ENCODE measurements at places on chromosomes 1 and 21.

DNA sequence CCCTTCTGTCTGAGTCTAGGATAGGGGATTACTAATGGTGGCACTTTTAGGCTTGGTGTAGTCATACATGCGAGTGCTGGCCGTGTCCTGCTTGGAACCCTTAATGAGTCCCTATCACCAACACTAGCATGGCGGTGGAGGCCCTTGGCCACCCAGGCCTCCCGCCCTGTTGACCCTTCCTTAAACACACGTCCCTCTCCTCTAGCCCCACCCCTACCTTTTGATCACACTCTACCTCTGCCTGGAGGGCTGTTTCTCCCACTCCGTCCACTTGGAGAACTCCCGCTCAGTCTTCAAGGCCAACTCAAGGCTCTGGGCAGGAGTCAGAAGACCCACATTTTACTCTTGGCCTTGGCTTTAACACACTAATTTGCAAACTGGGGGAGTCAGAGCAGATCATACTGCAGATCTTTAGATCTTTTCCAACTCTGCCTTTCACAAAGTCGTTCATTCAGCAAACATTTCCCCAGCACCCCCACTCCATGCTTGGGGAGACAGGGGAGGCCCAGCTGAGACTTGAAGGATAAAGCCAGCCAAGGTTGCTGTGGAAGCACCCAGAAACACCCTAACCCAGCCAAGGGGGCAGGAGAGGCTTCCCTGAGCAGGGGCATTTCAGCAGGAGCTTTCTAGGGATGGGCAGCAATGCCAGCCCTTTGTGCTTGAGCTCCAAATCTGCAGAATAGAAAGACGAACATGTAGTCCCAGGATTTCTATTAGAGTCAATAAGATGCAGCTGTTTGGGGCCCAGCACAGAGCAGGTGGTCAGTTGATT lies 1.9 kb downstream of the PODN start:
- DNase-seq, result no peak

- DNase-seq, result no peak
Observed at GRCh38 chr1:68815632-68816031, 318.8 kb upstream of the DEPDC1 start.

- no peak for DNase-seq
Observed at GRCh38 chr1:24391882-24392603, 21.5 kb downstream of the STPG1 start.

DNA sequence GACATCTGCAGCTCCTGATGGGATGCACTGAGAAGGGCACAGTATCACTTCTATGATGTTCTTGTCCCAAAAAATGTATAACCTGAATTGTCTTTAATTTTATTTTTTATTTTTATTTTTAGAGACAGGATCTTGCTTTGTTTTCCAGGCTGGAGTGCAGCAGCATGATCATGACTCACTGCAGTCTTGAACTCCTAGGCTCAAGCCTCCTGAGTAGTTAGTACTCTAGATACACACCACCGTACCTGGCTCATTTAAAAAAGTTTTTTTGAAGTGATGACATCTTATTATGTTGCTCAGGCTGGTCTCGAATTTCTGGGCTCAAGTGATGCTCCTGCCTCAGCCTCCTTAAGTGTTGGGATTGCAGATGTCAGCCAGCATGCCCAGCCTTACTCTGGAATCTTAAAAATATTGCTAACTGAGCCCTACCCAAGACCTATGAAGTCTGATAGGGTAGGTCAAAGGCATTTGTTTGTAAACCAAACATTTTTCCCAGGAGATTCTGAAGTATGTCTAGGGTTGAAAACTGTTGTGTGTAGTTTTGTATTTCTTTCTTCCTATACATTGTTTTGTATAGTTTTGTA lies 68.9 kb downstream of the ATF6 start:
- no peak for DNase-seq

- DNase-seq, result no peak
Observed at GRCh38 chr1:190949939-190950338, 472.3 kb upstream of the BRINP3 start.

DNA sequence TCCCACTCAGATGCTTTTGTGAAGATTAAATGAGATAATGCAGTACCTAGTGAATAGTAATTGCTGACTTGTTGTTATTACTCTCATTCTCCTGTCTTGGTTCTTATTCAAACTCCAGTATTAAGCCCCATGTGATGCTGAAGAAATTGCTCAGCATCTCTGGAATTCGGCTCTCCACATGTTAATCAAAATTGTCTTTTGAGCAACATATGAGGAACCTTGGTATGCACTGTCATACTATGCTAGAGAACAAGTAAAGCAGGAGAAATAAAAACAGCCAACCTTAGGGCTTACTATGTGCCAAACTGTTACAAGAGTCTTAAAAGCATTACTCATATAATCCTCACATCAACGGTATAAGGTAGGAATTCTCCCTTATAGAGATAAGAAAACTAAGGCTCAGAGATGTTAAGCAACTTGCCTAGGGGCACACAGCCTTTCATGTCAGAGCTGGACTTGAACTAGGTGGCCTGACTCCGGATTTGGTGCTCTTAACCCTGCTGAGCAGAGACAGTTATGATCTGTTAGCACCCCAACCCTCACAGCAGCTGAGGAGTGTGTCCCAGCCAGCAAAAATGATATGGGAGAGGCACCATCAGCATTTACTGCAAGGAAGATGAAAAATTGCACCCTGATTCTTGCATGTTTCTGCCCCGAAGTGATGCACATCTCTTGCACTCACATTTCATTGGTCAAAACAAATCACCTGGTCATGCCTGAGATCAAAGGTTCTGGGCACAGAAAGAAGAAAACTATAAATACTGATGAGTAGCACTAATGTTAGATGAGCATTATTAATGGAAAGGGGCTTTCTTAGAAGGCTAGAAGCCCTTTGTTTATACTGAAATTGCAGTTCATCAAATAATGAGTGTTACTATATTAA lies 102.3 kb downstream of the OMA1 start:
- no peak for DNase-seq

DNA sequence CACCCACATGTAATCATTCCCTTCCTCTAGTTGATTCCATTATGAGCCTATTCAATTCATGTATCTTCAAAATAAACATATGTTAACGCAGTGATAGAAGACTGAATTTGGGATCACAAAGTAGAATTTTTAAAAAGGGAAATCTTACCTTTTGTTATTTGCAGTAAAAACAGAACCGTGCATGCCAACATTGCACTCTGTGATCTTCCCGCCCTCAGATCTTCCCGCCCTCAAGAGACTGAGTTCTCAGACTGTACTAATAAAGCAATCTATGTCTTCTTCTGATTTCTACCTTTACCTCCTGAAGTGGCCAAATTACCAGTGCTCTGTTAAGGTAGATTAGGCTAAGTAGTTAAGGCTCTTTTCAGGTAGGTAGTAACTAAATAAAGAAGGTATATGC lies 3.6 kb upstream of the SUCO start:
- DNase-seq, result no peak

DNA sequence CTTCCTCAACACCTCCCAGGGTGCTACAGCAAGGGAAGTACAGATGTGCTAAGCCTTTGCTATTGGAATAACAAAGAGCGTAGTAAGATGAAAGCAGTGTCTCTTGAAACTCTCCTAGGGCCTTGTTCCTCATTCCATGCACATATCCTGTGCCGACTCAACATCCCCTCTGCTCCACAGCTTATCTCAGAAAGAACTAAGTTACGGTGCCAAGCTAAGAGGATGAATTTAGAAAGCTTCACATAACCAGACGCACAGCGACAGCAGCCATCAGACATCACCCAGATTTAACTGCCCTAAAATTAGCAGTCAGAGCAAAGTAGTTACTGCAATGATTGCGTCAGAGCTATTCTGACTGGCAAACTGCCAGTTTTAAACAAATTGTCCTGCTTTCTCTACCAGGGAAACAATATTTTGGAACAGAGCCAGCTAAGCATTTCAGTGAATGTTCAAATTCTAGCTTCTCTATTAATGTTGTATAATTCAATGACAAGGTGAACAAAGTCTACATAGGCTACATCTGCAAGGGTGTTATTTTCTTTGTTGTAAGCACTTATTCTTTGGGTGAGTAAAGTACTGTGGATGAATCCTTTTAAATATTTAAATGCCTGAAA lies 9.5 kb downstream of the SIPA1L2 start:
- no peak for DNase-seq

DNA sequence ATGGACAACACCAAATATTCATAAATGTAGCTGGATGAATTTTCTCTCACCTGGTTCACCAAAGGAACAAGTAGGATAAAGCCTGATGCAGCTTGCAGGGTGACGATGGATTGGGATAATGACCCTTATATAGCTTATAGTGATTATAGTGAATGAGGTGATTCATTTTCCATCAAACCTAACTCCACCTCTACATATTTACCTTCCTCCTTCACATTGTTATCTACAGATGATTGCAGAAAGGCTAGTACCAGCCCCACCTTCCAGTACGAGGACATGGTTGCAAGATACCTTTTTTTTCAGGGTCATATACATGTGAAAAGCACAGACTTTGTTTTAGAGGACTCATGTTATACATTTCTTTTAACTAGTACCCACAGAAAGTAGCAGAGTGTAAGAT lies at the start of gene FLG2:
Gene FLG2 (minus strand): TSS at position 101 of the 400 bp plus-strand sequence. CDS start 1,122 bp downstream, outside the sequence.
- DNase-seq, result no peak

- no peak for DNase-seq
Observed at GRCh38 chr1:6261615-6261995, 707 bp upstream of the GPR153 start.

DNA sequence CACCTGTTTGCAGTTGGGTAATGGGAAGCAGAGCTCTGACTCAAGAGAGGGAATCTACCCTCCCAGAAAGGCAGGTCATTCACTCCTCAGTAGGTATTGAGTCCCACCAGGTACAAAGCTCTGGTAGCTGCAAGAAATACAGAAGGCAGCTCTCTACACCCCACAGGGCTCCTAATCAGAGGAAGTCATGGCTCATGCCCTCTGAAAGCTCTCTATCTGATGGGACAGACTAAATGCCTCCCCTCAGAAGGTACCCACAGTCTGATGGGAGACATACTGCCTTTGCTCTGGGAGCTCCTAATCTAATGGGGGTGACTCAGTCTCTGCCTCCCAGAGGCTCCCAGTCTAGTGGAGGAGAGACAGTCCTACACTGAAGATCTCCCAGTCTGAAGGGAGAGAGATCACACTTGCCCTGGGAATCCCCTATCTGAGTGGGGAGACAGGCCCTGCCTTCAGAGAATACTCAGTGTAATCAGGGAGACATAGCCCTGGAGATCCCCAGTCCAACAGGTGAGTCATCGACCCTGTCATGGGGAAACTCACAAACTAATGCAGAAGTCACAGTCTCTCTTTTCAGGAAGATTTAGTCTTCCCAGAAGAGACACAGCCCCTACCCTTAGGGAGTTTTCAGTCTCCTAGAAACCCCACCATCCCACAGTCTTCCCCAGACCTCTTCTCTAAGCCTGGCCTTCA lies 23.7 kb downstream of the CAMK1G start:
- DNase-seq, result no peak

DNA sequence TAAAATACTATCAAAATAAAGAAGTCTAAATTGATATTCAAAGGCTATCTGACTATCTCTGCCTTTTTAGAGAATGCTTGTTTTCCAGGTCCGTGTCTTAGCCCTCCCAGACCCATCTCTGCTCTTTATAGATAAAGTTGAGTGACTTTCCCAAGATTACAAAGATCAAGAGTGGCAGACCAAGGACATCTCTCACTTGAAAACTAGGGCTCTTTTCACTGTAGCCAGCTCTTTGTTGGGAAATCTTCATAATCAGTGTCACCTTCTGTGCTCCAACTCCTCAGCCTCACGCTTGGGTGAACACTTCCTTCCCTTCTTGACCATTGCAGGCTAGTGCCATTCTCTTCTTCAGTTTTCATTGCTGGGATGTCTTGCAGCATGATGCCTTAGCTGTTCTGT lies 211.1 kb downstream of the PBX1 start:
- no peak for DNase-seq

GRCh38 chr21:44564886-44565598 lies 6.4 kb upstream of the KRTAP10-3 start:
- DNase-seq, result no peak

DNA sequence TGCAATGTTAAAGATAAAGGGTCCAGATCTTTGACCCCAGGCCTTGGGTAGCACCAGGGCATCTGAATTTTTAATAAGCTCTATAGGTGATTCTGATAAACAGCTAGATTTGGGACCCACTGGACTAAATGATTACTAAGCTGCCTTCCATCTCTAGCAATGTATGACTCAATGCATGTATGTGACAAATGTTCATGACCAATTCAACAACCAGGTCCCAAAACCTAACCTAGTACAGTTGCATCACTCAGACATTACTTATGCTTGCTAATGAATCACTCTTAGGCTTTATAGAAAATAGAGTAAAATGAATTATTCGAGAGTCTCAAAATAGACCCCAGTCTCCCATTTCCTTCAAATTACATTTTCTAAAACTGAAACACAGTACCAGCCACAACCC lies 35.5 kb downstream of the RCAN1 start:
- no peak for DNase-seq

- DNase-seq, result no peak
Observed at GRCh38 chr1:181508486-181509165, 25.3 kb downstream of the CACNA1E start.
